CD4-positive, CD25-positive, alpha-beta regulatory T cell (primary cell): ENCODE measurements at places on chromosomes 3 and 15.

- DNase-seq, result no peak
Measured at GRCh38 chr3:152257563-152258035, 11.1 kb upstream of the MBNL1 start.

DNA sequence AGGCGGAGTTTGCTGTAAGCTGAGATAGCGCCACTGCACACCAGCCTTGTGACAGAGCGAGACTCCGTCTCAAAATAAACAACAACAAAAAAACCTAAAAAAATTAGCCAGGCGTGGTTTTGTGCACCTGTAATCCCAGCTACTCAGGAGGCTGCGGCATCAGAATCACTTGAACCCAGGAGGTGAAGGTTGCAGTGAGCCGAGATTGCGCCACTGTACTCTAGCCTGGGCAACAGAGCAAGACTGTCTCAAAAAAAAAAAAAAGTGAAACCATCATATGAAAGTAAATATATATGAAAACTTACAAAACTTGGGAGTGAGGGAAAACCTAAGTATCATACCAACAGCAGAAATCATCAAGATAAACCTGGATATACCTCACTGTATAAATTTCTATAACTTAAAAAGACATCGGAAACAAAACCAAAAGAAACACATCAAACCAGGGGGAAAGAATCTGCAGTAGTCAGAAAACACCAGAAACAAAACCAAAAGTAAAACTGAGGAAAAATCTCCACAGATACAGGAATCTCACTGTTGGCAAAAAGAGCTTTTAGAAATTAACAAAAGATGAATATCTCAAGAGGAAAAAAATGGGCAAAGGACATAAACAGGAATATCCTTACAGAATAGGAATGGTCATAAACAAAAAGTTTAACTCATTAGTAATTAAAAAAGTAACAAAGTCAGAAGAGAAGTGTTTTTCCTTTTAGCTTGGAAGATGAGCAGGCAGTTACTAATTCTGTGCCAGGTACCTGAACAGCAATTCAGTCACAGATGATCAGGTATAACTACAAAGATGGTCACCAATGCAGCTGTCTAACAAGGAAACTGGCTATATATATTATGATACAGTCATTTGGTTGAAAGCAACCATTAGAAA lies 41.3 kb downstream of the ETV5 start:
- DNase-seq, result no peak

DNA sequence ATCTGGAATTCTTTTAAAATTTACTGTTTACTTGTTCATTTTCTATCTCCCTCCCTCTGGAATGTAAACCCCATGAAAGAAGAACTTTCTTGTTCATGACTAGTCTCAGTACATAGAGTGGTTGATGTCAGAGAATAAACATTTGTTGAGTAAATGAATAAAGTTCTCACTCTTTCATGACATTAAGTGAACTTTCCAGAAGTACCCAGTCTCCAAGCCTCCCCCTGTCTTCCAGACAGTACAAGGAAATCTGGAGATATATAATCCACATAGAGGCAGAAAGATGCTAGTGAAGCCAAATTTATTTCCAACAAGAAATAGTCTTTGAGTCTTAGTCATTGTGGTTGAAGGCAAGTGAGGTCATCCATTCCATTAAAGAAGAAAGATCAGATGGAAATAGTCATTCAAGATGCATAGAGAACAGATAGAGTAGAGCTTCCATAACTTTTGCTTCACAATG lies 71.5 kb upstream of the GALNT15 start:
- no peak for DNase-seq

DNA sequence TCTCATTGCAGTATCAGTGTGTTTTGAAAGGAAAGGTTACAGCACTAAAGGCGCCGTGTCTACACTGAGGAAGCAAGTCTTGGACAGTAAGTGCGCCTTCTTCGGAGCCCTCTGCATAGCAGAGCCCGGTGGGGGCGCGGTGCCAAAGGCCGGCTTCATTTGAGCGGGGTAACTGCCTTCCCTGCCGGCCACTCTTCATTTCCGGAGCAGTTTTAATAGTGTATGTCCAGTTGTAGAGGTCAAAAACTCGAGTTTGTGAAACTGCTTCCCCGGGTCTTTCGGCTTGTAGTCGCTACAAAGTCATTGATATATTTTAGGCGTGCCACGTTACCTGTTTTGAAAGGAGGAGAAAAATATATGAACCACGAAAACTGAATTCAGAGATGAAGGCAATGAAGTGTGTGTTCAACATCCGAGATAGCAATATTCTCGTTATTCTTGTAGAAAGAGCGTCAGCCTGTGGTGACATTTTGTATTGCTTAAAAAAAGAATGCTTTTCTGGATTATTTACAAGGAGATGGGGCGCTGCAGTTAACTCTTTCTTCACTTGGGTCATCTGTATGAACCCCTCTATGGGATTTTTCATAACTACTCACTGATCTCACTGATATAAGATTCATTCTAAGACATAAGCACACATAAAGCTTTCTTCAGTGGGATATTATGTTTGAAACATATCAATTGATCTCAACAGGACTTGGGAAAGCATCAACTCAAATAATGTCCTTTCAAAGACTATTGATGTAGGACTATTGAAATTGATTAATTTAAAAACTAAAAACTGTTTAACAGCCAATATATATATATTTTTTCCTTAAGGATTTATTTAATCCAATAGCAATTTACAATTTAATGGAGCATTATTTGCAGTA lies 3.0 kb downstream of the ALCAM start:
- DNase-seq, result peak; percentile 65

GRCh38 chr15:60372227-60372626 lies 25.6 kb downstream of the ANXA2 start:
- DNase-seq, result no peak

GRCh38 chr3:10703875-10704274 lies 112.2 kb upstream of the SLC6A11 start:
- DNase-seq, result no peak
